ENCODE measurements at places on chromosomes 7 and 10. TPM values are rescaled to one million over a fixed set of nuclear protein-coding genes. Genes with fewer than 3 reads are reported as not detected.
A peak's percentile ranks its signal among the peaks of the same experiment; 100 is the strongest.

Gene SLC26A3
- total RNA-seq: not detected

Gene REPIN1
- total RNA-seq: 130 TPM

Gene CPA2
- 0.31 TPM for total RNA-seq

Gene ABHD11
- total RNA-seq: 19.9 TPM

Gene ICA1
- total RNA-seq: 36.9 TPM

Gene LRRC4
- total RNA-seq: 13.4 TPM

Gene OR6V1
- not detected for total RNA-seq

- H3K27me3 ChIP-seq: no peaks in the 10 kb centered on the region
- H3K4me3 ChIP-seq: no peak overlapping the region
These were observed 663.6 kb downstream of the GRM8 start for GRCh38 chr7:126589068-126589684.

- H3K27me3 ChIP-seq: no peaks in the 10 kb centered on the region
- H3K36me3 ChIP-seq: no peaks in the 10 kb centered on the region
- H3K27ac ChIP-seq: no peak overlapping the region
- no peak overlapping the region for H3K4me3 ChIP-seq
- DNase-seq: peak; percentile 66
- H3K4me1 ChIP-seq: no peaks in the 10 kb centered on the region
These were observed 51.4 kb downstream of the NPS start for GRCh38 chr10:127600479-127600878.

DNA sequence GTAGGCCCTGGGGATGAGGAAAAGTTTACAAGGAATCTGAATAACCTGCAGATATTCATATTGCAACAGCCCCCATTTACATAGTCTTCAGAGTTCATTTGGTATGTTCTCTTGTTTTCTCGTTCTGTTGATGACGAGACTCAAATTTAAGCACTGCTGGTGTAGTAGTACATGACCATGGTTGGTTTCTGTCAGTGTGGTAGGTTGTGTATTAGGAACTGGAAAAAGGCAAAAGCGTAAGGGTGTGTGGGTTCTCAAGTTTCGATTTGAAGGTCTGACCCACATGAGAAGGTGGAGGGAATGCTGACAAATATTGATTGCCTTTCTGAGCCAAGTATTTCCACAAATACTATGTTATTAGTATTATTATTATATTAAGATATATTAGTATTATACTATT is 151.7 kb downstream of the AUTS2 start:
- no peak for DNase-seq
- no peaks in the 10 kb centered on the region for H3K27me3 ChIP-seq
- no peak overlapping the region for H3K4me3 ChIP-seq
- H3K4me1 ChIP-seq: peaks cover 4% of the 10 kb centered on the region

DNA sequence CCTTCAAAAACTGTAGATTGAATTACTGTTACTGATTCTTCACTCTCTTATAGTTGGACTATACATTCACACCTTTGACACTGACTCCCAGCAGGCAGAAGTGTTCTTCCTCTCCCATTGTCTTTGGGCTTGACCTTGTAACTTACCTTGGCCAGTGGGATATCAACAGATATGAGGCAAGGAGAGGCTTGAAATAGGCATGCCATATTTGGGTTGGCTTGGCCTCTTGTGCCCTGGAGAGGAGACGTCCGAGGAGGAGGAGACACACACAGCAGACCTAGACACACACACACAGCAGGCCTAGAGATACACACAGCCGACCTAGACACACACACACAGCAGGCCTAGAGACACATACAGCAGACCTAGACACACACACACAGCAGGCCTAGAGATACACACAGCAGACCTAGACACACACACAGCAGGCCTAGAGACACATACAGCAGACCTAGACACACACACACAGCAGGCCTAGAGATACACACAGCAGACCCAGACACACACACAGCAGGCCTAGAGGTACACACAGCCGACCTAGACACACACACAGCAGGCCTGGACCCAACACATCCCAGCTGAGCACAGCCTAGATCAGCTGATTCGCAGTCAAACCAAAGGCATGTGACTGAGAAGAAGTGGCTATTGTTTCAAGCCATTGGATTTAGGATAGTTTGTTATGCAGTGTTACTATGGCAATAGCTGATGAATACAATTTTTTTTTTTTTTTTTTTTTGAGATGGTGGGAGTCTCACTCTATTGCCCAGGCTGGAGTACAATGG is 12.5 kb upstream of the GNA12 start:
- H3K4me3 ChIP-seq: no peak overlapping the region
- no peaks in the 10 kb centered on the region for H3K4me1 ChIP-seq
- H3K27me3 ChIP-seq: no peaks in the 10 kb centered on the region
- no peaks in the 10 kb centered on the region for H3K36me3 ChIP-seq
- no peak overlapping the region for H3K27ac ChIP-seq
- no peak for DNase-seq

GRCh38 chr7:99106821-99107241 is 37.1 kb downstream of the SMURF1 start:
- H3K27ac ChIP-seq: no peak overlapping the region
- peaks cover 11% of the 10 kb centered on the region for H3K4me1 ChIP-seq
- no peaks in the 10 kb centered on the region for H3K27me3 ChIP-seq
- H3K36me3 ChIP-seq: no peaks in the 10 kb centered on the region

- no peaks in the 10 kb centered on the region for H3K4me1 ChIP-seq
- no peaks in the 10 kb centered on the region for H3K36me3 ChIP-seq
- no peak overlapping the region for H3K4me3 ChIP-seq
These were observed 27.1 kb downstream of the INPP5A start for GRCh38 chr10:132564690-132565089.

- no peaks in the 10 kb centered on the region for H3K36me3 ChIP-seq
- no peak overlapping the region for H3K4me3 ChIP-seq
- H3K4me1 ChIP-seq: no peaks in the 10 kb centered on the region
- H3K27me3 ChIP-seq: peaks cover 60% of the 10 kb centered on the region
- no peak overlapping the region for H3K27ac ChIP-seq
These were observed 174.7 kb upstream of the GRB10 start for GRCh38 chr7:50957431-50957830.

GRCh38 chr10:59877191-59877671 is 29.1 kb downstream of the CCDC6 start:
- no peak overlapping the region for H3K27ac ChIP-seq
- H3K4me3 ChIP-seq: no peak overlapping the region
- H3K36me3 ChIP-seq: no peaks in the 10 kb centered on the region
- DNase-seq: no peak
- no peaks in the 10 kb centered on the region for H3K27me3 ChIP-seq

- no peak overlapping the region for H3K4me3 ChIP-seq
- H3K27ac ChIP-seq: no peak overlapping the region
- no peaks in the 10 kb centered on the region for H3K36me3 ChIP-seq
- H3K4me1 ChIP-seq: no peaks in the 10 kb centered on the region
- no peaks in the 10 kb centered on the region for H3K27me3 ChIP-seq
These were observed 26.6 kb downstream of the RPP38 start for GRCh38 chr10:15123749-15124184.

GRCh38 chr7:18167815-18168214 is 140.2 kb upstream of the PRPS1L1 start:
- no peak for DNase-seq
- H3K27me3 ChIP-seq: peaks cover 2% of the 10 kb centered on the region

GRCh38 chr10:86678999-86679792 is 10.9 kb downstream of the LDB3 start:
- H3K4me3 ChIP-seq: no peak overlapping the region
- H3K27me3 ChIP-seq: no peaks in the 10 kb centered on the region

GRCh38 chr7:70743531-70744325 is 388.2 kb upstream of the GALNT17 start:
- H3K27ac ChIP-seq: no peak overlapping the region
- H3K4me3 ChIP-seq: no peak overlapping the region
- no peak for DNase-seq
- H3K27me3 ChIP-seq: no peaks in the 10 kb centered on the region
- H3K36me3 ChIP-seq: no peaks in the 10 kb centered on the region

DNA sequence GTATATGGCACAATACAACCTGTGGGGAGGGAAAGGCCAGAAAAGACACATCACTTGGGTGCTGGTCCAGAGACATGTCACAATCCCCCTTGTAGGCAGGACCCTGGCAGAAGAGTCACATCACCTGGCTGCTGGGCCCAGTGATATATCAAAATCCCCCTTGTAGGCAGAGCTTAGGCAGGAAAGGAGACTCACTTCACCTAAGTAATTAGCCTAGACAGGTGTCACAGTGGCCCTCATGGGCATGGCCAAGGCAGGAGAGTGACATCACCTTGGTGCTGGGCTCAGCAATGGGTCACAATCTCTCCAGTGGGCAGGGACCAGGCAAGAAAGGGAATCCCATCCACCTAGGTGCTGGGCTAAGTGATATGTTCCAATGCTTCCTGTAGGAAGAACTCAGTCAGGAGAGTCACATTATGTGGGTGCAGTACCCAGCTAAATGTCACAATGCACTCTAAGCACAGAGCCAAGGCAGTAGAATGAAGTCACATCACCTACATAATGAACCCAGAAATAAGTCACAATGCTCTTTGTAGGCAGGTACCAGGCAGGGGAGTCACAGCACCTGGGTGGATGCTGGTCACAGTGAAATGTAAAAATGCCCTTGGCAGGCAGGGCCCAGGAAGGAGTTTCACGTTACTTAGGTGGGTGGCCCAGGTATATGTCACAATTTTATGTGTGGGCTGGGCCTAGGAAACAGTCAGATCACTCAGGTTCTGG is 18.9 kb upstream of the ZNF736 start:
- no peak for DNase-seq
- no peaks in the 10 kb centered on the region for H3K4me1 ChIP-seq
- no peak overlapping the region for H3K4me3 ChIP-seq
- no peaks in the 10 kb centered on the region for H3K27me3 ChIP-seq
- no peak overlapping the region for H3K27ac ChIP-seq

GRCh38 chr10:123864923-123865322 is 26.7 kb downstream of the CPXM2 start:
- H3K27me3 ChIP-seq: no peaks in the 10 kb centered on the region
- DNase-seq: peak; percentile 8
- H3K4me3 ChIP-seq: no peak overlapping the region
- no peaks in the 10 kb centered on the region for H3K36me3 ChIP-seq
- no peaks in the 10 kb centered on the region for H3K4me1 ChIP-seq

GRCh38 chr7:100604028-100604975 is 2.1 kb downstream of the PCOLCE start:
- peak overlapping the region; percentile 80 for H3K4me3 ChIP-seq
- H3K36me3 ChIP-seq: 0 out of 2 replicates have a peak, but pooled peaks cover 2% of the 10 kb centered on the region
- H3K4me1 ChIP-seq: peaks cover 31% of the 10 kb centered on the region
- DNase-seq: no peak
- peak overlapping the region; percentile 48 for H3K27ac ChIP-seq

- H3K4me1 ChIP-seq: no peaks in the 10 kb centered on the region
- DNase-seq: no peak
- H3K27ac ChIP-seq: no peak overlapping the region
- no peak overlapping the region for H3K4me3 ChIP-seq
These were observed 101.2 kb upstream of the PARD3 start for GRCh38 chr10:34916314-34916713.

All from H1 (cell line).